ENCODE measurements at places on chromosomes 3 and 15.

GRCh38 chr15:51030649-51031316, 63.9 kb downstream of the TNFAIP8L3 start:
- no peak for DNase-seq

- DNase-seq = no peak
These were observed 428.4 kb upstream of the MDFIC2 start for GRCh38 chr3:70740872-70741271.

DNA sequence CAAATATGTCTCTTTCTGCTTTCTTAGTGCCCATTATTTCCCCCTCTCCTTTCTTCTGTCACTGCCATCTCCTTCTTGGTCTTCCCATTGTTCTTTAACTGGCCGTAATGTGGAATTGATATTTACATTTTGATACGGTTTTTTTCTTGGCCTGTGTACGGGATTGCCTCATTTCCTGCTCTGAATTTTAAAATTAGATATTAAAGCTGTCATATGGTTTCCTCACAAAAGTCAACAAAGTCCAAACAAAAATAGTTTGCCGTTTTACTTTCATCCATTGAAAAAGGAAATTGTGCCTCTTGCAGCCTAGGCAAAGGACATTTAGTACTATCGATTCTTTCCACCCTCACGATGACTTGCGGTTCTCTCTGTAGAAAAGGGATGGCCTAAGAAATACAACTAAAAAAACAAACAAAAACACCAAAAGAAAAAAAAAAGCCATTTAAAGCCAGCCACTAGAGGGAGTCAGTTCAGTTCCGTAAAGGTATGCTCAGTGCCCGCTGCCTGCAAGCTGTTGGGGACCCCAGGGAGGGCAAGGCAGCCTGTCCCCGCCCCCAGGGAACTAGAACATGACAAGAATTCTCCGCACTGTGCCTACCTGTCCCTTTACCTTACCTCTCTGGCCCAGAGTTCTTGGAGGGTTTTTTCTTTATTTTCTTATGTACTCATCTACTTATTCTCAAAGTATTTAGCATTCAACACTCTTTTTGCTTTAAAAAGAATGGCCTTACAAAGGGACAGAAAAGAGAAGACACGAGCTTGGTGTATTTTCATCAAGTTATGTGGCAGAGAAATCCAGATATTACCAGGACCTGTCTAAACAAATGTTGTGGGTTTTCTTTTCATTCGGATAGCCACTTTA, 30.0 kb upstream of the NR2E3 start:
- DNase-seq = no peak

DNA sequence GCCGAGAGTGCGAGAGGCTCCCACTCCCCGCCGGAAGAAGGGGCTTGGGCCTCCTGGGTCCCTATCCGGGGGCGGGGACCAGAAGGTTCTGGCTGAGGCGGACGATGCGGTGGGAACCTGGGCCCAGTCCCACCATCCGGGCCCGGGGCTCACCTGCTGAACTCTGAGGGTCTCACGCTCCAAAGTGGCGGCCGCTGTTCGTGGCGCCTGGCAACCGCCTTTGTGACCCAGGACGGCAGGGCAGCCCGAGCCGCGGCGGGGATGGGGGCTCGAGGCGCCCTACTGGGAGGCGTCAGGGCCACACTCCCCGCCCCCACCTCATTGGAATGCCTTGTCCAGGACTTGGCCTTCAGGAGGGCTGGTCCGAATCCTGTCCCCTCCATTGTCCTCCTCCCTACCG, at the start of gene FANCD2OS:
Gene FANCD2OS, minus strand, starts transcription at position 165 of the 400 bp plus-strand sequence. CDS start 3,481 bp downstream, outside the sequence.
- no peak for DNase-seq

- no peak for DNase-seq
These were observed 100.7 kb upstream of the KCNMB2 start for GRCh38 chr3:178435575-178435974.

DNA sequence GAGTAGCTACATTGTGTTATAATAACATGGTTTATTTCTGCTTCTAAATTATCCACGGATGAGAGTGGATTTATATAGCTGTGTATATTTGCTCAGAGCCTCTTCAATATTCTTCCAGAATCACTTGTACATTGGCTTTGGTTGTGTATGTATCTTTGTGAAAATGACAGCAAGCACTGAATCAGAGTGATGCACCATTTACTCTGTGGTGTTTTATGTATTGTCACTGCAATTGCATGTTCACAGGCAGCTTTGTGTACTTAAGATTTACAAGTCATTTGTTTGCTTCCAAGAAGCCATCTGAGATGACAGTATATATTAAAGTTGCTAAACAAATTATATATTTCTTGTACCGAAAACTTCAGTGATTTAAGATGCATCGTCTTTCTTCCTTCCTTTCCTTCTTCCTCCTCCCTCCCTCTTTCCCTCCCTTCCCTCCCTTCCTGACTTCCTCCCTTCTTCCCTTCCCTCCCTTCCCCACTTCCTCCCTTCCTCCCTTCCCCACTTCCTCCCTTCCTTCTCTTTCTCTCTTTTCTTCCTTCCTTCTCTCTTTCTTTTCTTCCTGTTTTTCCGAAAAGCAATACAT, 362.3 kb upstream of the GOLIM4 start:
- DNase-seq = no peak

DNA sequence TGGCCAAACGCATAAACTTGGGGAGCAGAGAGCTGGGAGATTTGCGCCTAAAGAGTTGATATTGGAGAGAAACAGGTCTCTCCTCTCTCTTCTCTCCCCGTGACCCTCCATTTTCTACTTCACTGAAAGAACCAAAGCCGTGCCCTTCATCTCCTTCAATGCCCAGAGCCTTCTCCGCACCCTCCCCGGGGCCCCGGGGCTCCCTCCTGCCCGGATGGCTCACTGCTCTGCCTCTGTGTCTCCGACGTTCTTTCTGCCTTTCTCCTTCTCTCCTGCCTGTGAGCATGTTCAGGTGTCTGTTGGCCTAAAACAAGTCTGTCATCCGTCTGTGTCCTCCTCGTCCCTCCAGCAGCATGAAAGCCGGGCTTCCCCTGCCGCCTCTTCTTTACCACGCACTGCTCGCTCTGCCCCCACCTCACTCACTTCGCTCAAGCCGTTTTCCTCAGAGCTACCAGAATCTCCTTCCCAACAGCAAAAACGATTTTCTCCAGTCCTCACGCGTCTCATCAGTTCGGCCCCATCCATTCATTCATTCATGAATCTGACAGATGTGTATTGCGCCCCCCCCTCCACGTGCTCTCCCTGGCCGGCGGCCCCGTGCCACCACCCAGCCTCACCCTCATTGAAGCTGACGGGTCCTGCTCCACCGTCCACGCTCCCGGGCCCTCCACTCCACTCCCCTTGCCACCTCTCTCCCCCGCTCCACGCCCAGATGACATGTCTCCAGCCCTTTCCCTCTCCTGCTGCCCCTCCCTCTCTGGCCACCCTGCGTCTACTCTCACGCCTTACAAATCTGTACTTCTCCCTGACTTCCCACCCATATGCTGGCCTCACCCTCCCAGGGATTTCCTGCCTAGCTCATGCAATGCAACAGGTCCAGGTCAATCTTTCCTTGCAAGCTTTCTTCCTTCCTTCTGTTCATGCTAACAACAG, 10.2 kb downstream of the MUC4 start:
- DNase-seq = no peak

GRCh38 chr3:54575618-54575960, 352.3 kb downstream of the LRTM1 start:
- DNase-seq = no peak

DNA sequence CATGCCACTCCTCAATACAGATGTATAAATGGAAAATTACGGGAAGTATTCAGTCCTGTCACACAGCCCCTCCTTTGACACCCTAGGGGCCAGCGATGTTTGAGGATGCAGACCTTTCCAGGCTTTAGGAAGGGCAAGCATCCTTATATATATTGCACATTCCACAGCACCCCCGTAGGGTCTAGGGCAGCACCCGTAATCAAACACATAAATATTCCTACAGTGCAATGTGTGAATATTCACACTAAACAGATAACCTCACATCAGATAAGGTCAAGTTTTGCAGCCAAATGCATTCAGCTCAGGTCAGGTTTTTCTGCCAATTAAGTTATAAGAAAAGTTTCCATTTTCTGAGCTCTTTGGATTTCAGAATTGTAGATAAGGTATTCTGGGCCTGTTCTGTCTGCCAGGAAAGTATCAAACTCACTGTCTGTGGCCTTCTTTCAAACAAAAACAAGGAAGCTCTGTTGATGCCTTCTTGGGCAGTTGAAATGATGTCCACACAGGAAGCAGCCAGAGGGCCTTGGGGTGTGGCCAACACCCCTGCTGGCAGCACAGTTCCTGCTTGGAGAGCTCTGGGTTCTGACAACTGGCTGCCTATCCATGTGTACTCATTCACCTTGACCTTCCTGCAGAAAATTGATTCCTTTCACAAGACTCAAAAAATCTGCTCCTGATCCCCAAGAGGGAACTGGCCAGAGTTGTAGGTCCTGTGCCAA, 427.0 kb downstream of the NTRK3 start:
- no peak for DNase-seq

DNA sequence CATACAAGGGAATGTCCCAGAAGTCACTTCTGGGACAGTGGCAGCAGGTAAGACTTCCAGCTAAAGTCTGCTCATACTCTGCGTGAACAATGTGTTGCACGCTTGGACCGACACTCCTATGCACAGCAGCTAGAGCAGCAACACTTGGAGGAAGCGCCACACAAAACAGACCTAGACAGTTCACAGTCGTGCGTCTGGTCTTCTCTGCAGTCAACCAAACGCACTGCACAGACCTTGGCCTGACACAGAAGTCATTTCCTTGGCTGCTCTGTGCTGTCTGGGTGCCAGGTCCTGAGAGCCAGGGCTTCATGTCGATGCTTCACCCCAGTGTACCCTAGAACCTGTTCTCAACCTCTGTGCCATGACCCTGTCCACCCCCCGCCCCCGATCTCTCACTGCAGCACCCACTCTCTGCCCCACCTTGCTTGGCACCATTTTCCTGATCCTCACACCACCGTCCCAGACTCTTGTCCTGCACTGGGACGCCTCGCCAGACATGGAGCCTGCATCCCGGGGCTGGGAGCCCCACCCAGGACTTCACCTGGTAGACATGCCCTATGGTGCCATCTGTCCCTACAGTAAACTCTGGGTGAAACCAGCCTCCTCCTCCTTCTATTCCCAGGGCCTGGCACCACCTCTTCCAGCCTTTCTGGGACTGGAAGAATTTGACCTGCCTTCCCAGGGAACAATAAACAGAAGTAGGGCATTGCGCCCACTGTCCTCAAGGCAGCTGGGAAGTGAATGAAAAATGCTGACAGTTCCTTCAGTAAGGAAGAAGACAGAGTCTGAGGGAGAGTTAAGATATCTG, 3.1 kb downstream of the ATP10A start:
- DNase-seq = no peak

DNA sequence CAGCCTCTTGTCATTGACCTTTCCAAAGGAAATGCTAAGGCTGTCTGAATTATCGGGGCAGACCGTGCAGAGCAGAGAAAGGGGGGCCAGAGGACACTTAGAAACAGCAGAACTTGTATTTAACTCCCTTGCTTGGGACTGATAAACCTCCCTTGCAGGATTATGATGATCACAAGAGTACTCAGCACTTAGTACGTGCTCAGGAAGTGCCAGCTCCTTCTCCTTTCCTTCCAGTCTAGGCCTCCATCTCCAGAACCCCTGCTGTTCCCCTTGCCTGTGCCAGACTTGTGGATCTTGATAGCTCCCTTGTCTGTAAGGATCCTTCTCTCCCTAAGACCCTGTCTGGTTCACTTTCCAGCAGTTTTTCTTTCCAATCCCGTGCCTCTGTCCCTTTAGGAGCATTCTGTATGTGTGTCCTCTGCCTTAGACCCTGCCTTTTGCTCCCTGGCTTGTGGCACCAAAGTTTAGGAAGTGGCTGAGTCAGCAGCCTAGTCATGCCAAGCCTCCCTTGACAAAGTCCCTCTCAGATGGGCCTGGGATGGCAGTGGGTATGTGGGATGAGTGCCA, 747 bp downstream of the SORD start:
- no peak for DNase-seq

DNA sequence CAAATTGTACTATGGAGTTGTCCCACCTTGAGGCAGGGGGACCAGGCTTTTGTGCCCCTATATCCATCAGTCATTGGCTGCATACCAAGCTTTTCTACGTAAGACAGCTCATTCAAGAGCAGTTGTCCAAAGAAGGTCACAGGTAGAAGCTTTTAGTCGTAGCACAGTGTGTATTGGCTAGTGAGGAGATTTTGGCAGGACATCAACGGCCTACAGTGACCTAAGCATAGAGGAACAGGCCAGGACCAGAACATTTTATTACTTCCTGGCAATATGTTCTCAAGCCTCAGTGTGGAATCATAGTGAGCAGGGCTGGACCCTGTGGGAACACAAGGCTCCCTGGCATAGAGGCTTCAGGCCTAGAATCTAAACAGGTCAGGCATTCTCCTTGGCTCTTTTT, 105.4 kb upstream of the ANKRD28 start:
- DNase-seq = no peak

GRCh38 chr3:17132286-17133115, 247.7 kb downstream of the PLCL2 start:
- DNase-seq = no peak

- no peak for DNase-seq
These were observed 141.2 kb downstream of the NEK11 start for GRCh38 chr3:131167867-131168266.

GRCh38 chr15:64502551-64502950, 42.2 kb downstream of the ZNF609 start:
- no peak for DNase-seq

- no peak for DNase-seq
These were observed 185.7 kb downstream of the CGGBP1 start for GRCh38 chr3:87873136-87873535.

- DNase-seq = no peak
These were observed 13.6 kb downstream of the MRPS25 start for GRCh38 chr3:15051531-15051930.

- DNase-seq = no peak
These were observed 13.0 kb downstream of the UACA start for GRCh38 chr15:70750203-70750869.

DNA sequence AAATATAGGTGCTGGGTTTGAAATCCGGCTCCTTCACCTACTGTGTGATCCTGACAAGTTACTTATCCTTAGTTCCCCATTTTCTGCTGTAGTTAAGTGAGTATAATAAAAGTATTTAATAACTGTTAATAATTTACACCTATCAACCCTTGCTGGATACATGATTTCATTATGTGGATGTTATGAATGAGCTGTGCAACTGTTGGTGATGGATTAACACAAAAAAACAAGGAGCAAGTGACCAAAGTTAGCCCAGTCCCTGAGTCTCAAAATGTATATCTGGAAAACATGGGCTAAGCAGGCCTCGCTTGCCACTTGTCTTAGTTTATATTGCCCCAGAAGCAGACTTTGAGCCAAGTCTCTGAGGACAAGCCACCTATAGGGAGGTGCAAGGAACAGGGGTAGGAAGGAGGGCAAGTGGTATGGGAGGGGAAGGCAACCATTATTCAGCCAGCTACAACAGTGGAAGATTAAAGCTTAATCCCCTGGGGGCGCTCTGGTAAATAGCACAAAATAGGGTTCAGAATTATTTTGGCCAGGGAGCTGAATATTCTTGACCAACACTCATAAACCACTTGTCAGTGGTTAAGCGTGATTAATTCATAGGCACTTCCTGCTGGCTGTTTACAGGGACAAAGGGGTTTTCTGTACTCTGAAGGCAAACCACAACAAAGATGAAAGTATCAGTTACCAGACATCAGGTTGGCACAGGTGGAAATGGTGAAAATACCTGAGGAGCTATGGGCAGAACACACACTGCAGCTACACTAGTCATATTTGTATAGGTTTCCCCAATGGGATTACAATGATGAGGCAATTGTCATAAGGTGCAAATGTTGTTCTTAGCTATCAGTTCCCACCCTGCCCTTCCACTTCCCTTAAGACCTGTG, 76.2 kb downstream of the TRIM42 start:
- no peak for DNase-seq

GRCh38 chr15:66646308-66646707, 55.7 kb upstream of the SMAD6 start:
- no peak for DNase-seq
